ENCODE measurements at places on chromosomes 6 and 20.

DNA sequence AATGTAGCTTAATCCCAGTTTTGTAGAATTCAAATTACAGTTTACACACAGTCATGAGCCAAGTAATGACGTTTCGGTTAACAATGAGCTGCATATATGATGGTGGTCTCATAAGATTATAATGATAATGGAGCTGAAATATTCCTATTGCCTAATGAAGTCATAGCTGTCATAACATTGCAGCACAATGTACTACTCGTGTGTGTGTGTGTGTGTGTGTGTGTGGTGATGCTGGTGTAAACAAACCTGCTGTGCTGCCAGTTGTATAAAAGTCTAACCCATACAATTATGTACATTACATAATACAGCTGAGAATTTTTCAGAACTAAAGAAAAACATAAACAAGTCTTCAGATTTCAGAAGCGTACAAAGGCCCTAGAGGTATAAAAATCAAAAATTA lies 66.7 kb upstream of the ARID1B start:
- no peak for DNase-seq

GRCh38 chr6:14822012-14822553 lies 423.8 kb upstream of the JARID2 start:
- DNase-seq: no peak

GRCh38 chr20:46512943-46513844 lies at the start of gene ZNF334:
TSS of gene ZNF334 (minus strand) at chr20:46513559. CDS start at chr20:46512102, 1,457 bp downstream.
- no peak for DNase-seq

DNA sequence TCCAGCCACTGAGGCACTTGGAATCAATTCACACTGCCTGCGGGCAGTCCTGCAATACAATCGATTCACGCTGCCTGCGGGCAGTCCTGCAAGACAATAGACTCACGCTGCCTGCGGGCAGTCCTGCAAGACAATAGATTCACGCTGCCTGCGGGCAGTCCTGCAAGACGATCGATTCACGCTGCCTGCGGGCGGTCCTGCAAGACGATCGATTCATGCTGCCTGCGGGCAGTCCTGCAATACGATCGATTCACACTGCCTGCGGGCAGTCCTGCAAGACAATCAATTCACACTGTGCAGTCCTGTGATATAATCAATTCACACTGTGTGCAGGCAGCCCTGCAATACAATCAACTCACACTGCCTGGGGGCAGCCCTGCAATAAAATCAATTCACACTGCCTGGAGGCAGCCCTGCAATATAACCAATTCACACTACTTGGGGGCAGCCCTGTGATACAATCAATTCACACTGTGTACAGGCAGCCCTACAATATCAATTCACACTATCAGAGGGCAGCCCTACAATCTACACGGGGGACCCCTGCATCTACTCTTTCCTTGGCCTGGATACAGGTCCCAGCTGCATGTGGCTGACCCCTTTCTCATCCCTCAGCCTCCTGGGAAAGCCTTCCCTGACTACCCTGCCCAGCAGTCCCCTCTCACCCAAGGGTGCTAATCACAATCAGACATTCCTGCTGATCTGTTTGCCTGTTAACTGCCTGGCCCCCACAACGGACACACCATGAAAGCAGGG lies 10.4 kb downstream of the TAF4 start:
- no peak for DNase-seq

- no peak for DNase-seq
Measured at GRCh38 chr6:108116546-108117426, 42.2 kb upstream of the OSTM1 start.

Measured in GM04503 (cell line).